Islet precursor cell (in vitro differentiated cells): ENCODE measurements at places on chromosomes 1 and 21.

- peak; percentile 49 for DNase-seq
These were observed 4.1 kb downstream of the WNT3A start for GRCh38 chr1:228010921-228011320.

- no peak for DNase-seq
These were observed 13.2 kb upstream of the DEGS1 start for GRCh38 chr1:224169718-224170270.

- DNase-seq = no peak
These were observed 41.5 kb downstream of the MORN1 start for GRCh38 chr1:2349806-2350205.

DNA sequence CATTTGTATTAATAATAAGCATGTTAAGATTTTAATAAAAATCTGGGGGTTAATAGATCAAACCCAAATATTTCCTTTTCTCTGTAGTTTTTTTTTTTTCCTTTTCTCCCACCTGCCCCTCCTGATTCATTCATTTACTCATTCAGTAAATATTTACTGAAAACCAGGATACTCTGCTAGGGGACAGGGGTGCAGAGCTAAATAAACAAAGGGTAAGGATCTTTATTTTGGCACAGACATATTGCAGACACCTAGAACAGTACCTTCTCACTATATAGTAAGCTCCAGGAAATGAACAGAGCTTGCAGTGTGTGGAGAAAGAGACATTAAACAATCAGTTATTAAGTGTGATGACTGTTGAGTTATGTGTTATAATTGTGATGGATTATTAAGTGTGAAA lies 60.9 kb downstream of the AK5 start:
- DNase-seq = no peak

DNA sequence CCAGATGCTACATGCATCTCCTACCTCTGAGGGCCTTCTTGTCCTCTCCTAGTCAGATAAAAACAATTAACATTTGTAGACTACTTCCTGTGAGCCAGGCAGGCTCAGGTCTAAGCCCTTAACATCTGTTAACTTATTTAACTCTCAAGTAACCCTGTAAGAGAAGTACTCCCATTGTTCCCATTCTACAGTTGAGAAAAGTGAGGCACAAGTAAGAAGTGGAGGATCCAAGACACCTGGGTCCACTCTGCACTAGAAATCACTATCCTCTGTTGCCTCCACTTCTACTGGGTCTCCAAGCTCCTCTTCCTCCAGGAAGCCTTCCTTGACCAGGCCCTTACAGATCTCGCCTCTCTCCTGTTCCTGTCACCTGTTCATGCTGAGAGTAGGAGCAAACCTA lies 9.7 kb downstream of the C1orf216 start:
- DNase-seq = no peak

DNA sequence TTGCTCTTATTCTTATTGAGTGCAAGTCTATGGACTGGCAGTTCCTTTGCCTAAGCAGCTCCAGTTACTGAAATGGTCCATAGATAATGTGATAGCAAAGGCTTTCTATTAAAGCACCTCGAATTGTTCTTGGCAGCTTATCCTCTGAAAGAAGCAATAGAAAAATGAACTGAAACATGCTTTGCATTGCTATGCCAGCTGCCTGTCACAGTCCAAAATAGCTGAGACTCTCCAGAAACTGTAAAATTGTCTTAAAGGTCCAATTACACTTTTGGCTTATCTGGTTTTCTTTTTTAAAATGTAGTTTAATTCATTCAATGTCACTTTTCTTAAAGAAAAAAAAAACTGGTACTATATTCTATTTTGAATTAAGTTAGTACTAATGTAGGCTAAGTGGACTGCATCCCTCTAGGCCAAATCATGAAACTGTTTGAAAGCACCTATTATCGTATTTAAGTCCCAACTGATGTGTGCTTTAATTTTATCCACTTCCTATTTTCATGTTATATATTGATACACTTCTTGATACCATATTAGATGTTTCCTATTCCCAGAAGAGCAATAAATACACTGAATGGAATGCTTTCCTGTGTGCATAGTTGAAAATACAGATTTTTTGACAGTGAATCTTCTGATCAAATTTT lies 208.0 kb upstream of the DEPDC1 start:
- DNase-seq = no peak

GRCh38 chr21:16713331-16714117 lies 799.3 kb upstream of the CXADR start:
- no peak for DNase-seq

DNA sequence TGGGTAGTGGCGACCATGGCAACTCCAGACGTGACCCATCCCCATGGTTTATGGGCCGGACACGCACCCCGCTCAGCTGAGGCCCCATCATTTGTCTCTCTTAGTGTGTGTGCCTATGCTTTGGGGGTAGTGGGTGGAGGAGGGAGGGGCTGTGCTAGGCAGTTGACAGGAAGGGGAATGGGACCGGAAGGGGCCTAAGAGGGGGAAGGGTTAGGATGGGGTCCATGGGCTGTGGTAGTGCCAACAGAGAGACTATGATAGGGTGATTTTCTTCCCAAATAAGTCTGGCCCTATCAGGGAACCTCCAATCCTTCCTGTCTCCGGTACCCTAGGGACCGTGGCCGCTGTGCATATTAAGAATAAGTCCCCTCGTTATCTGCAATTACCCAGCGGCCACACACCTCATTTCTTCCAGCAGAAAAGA lies 9.9 kb downstream of the DMAP1 start:
- DNase-seq = no peak

DNA sequence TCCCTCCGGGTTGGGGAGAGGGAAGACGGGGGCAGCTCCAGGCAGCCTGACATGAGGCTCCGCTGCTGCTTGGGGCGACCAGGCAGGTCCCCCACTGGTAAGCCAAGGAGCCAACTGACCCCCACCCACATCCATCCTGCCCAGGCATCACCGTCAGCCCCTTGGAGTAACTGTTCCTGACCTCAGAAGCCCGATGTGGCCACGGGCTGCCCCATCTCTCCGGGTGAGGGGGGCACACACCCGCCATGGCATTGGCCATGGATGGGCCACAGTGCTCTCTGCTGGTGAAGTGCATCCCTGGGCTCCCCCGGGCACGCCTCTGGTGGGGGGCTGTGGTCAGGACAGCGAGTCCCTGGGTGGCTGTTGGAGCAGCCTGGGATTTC lies 100.0 kb downstream of the CRYAA start:
- DNase-seq = no peak

GRCh38 chr1:110176299-110176956 lies 26.1 kb downstream of the SLC6A17 start:
- no peak for DNase-seq

DNA sequence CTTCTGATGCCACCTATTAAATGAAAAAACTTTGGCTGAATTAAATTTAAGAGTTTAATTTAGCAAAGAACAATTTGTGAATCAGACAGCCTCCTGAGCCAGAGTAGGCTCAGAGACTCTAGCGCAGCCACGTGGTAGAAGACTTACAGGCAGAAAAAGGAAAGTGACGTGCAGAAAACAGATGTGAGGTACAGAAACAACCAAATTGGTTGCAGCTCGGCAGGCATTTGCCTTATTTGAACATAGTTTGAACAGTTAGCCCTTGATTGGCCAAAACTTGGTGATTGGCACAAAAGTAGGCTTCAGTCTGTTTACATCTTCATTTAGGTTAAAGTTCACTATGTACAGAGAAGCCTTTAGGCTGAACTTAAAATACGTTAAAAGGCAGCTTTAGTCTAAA lies 22.9 kb downstream of the TCP10L start:
- no peak for DNase-seq

GRCh38 chr1:24699628-24700027 lies 45.6 kb upstream of the CLIC4 start:
- DNase-seq = peak; percentile 75

DNA sequence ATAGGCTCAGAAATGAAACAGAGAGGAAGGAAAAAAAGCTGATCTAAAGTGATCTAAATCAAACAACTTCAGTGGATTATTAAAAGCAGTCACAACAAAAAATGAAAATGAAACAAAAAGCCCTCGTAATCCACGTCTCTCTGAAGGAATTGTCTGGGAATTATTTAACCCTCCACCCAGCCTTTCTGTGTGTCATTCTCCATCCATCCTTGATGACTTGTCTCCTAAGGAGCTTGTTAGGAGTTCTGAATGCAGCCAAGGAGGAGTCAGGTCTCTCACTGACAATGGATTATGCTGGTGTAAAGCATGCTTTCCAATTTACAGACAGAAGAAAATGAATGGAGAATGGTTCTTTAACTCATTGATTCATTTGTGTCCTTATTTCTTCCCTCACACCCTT lies 359.3 kb upstream of the RUNX1 start:
- DNase-seq = no peak

DNA sequence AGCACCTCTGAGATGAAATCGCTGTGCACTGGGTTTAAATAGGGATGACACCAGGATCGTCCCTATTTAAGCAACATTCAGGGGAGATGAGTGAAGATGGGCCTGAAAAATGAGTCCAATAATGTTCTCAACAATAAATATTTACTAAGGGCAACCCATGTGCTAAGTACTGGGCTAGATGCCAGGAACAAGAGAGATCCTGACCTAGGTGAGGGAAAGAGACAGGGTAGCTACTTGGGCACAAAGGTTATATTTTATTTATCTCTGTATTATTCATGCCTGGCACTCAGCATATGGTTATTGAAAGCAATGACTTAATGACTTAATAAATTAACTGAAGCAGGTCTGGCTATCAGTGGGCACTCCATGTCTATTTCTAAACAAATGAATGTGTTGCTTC lies 27.4 kb upstream of the AVPR1B start:
- DNase-seq = no peak

DNA sequence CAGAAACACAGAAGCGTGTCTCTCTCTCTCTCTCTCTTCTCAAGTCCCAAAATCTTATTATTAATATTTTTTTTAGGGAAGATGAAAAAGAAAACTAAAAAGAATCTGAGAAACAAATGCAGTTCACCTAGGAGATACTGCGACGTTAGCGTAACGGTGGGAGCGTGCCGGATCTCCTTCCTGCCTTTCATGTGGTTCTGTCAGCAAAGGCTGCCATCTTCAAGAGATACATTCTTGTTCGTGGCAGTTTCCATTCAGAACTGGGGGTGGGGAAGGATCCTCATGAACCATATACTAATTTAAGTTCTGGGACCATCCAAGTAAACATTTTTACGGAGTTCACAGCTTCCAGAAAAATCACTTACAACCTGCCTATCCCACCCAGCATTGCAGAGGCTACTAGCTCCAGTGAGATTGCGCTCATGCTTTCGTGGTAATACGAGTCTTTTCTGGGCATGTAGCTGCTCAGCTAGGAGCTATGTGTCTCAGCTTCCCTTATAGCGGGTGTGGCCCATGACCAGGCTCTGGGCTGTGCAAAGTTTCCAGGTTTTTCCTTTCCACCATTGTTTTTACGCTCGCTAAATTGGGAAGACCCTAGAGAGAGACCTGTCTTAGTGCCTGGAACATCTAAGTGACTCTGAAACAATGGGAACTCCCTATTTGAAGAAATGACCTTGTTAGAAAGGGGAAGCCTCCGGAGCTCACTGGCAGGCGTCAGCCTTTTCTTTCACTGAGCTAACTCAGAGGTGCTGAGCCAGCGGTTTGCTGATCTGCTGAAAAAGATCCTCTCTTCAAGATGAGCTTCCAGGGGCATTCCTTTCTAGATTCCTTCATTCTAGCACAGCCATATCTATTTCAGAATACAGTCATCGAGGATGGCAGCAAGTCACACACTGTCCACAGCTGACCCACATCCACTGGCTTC lies 17.3 kb downstream of the SLAMF1 start:
- DNase-seq = no peak

DNA sequence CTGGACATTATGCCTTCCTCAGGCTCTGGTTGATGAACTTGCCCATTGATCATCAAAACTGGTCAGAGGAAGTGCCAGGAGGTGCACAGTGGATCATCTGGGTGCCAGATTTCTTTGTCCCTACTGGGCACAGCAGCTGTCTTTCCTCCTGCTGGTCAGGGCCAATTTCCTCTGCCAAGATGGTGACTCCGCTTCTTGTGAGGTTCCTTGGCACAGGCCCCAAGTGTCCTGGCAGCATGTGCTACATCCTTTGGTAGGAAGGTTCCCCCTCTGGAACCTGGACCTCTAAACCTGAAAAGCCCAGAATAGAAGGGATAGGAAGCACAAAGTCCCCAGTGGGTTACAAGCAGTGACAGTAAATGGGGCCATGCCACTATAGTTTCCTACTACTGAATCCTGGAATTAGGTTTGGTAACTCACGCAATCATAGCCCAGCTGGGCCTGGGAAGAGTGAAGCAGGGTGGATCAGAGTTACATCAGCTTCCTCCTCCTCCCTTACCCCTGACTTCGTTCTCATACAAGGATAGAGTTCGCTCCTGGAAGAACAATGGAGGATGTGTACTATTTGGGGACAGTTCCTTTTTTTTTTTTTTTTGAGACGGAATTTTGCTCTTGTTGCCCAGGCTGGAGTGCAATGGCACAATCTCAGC lies 147.1 kb downstream of the CNIH3 start:
- DNase-seq = peak; percentile 23

DNA sequence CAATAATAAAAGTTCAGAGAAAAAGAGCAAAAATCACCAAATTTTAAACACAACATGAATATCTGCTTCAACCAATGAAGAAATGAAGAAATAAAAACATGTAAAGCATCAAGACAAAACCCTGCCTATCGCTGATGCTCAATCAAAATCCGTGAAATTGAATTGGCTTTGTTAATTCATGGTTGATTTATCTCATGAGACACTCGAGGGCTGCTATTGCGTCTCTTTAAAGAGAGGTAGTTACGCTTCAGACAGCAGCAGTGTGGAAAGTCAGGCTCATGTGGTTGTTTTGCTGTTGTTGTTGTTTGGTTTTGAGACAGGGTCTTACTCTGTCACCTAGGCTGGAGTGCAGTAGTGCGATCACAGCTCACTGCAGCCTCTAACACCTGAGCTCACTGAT lies 65.5 kb upstream of the RGS7 start:
- DNase-seq = no peak

- DNase-seq = no peak
These were observed 10.2 kb downstream of the HNRNPU start for GRCh38 chr1:244854166-244854565.

- peak; percentile 48 for DNase-seq
These were observed 36.4 kb downstream of the ZNF496 start for GRCh38 chr1:247295274-247295684.

DNA sequence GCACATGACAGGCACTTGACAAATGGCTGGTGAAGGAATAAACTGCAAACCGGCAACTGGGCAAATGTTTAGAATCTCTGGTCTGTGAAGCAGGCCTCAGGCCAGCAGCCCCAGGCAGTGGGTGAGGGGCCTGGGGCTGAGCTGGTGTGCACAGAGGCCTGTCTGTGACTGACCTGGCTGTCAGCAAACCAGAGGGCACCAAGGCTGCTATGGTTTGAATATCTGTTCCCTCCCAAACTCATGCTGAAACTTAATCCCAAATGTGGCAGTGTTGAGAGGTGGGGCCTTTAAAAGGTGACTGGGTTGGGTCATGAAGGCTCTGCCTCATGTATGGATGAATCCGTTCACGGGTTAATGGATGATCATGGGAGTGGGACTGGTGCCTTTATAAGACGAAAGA lies 139.8 kb downstream of the DMRTB1 start:
- DNase-seq = no peak

- DNase-seq = no peak
These were observed 10.6 kb upstream of the RC3H1 start for GRCh38 chr1:174032671-174033222.
